ENCODE measurements at places on chromosomes 5 and 9.

DNA sequence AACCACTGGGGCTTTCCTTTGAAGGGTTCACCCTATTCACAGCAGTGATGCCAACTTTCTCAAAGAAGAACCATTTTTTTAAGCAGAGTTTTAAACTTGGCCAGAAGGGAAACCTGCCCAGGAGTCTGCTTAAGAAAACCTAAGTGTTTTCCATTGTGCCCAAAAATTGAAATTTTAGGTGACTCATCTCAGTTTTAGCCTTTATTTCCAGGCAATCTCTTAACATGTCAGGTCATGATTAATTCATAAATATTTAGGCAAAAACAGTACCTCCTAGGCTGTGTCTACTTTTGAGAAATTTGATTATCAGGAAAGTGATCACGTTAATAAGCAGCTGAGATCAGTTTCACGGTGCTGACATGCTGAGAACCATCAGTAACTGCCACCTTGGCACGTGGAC lies 61.9 kb downstream of the TLE1 start:
- no peak for DNase-seq

- no peak for DNase-seq
These were observed 75.9 kb downstream of the TENT4A start for GRCh38 chr5:6788956-6789649.

- no peak for DNase-seq
These were observed 12.5 kb upstream of the SHOC1 start for GRCh38 chr9:111807197-111807596.

DNA sequence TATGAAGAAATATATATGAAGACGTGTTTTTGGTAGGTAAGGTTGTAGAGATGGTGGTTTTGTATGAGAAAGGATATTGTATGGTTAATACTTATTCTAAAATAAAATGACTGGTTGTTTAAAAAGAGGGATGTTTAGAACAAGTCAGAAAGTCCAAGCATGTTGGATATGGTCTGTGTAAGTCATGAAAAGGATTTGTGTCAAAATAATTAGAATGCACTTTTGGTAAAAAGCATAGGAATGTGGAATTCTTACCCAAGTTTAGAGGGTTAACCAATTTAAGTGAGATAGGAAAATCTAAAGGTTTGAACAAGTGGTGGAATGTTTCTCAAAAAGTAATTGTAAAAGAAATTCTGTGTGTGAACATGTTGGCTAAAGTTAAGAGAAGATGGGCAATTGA lies 1556.5 kb upstream of the C9orf72 start:
- DNase-seq, result no peak

DNA sequence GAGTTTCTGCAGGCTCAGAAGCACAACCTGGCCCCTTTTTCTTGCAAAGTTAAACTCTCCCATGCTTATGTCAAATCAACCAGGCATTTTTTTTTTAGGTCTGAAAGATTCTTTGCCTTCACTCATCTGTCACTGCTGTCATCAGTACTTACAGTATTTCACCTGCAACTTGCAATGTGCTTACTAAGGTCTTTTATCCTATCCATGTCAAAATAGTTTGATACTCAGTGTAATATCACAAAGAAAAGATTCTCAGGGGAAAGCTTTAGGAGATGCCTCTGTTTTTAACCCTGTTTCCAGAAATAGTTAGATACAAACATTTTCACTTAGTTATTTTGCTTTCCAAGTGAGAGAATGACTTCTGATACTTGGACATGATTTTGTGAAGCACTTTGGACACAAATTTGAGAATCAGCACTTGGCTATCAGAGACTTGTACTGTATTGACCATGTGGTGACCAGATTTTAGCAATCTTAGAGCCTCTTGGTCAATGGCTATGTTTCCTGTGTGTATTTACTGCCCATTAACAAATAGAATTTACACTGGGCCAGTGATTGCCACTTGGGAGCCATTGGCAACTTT lies 428.2 kb downstream of the IRX1 start:
- DNase-seq, result no peak

- DNase-seq, result no peak
These were observed 155.4 kb downstream of the FSTL4 start for GRCh38 chr5:133456933-133457402.
